Left lung (tissue), 14 donors: ENCODE measurements at places on chromosomes 2 and 18. TPM values are rescaled to one million over a fixed set of nuclear protein-coding genes. Genes with fewer than 3 reads are reported as not detected.

DNA sequence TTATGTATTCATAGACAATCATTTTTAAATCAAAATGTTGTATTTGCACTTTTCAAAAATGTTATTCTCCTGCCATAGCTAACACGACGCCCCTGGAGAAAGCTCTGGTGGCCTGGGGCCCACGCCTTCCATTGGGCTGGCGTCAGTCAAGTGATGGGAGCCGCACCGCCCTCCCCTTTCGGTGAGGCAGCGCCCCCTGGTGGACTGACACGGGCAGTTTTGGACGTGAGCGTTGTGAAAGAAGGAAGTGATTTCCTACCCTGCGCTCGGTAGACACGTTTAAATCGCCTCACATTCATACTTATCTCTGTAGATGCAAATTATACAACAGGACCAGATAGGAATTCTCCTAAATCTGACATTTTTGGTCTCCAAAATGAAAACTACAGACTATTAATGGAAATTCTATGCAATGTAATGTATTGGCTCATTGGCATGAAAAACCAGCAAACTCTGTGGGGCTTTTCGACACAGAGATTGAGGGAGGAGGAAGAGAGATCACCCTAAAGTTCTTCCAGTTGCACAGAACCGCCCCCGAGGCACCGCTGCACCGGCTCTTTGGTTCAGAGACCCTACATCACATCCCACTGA, 326.2 kb upstream of the SOX11 start:
- H3K4me1 ChIP-seq, result no peaks in the 10 kb centered on the region
- peak; percentile 89 for DNase-seq
- H3K4me3 ChIP-seq, result no peak overlapping the region
- H3K27ac ChIP-seq, result no peak overlapping the region
- no peaks in the 10 kb centered on the region for H3K27me3 ChIP-seq
- H3K36me3 ChIP-seq, result no peaks in the 10 kb centered on the region

The SLC9A2 gene
- total RNA-seq, result 0.29 TPM

The EVA1A gene
- 54.7 TPM for total RNA-seq

GRCh38 chr2:204274429-204274828, 270.8 kb upstream of the PARD3B start:
- no peaks in the 10 kb centered on the region for H3K36me3 ChIP-seq
- DNase-seq, result no peak
- no peak overlapping the region for H3K4me3 ChIP-seq
- no peaks in the 10 kb centered on the region for H3K4me1 ChIP-seq
- H3K27ac ChIP-seq, result no peak overlapping the region

DNA sequence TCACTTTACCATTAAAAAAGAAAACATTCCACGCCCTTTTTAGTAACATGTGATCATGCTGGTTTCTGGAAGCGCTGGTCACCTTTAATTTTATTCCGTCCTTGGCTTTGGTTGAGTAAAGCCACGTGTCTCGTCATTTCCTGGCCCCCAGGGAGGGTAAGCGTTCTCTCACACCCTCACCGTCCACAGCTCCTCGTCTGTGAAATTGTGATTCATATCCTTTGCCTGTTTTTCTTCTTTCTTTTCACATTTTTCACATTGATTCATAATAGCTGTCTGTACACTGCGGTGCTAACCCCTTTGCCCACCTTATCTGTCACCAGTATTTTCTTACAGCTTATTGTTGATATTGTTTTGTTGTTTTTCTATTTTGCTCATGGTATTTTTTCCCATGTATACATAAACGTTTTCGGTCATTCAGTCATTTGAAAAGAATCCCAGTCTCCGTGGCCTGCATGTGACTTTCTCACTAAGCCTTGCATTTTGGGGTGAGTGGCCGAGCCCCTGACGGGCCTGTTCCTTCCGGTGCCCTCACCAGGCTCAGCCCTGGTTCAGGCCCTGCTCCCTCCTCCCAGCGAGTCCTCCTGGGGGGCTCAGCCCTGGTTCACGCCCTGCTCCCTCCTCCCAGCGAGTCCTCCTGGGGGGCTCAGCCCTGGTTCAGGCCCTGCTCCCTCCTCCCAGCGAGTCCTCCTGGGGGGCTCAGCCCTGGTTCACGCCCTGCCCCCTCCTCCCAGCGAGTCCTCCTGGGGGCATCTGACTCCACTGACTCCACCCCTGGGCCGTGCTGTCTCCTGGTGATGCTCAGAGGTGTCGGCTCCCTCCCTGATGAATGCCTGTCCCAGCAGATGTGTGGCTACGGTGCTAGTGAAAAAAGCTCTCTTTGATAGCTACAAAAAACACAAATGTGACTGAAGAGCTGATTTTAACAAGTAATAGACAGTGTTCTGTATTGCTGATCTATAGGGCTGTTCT, 249.7 kb upstream of the PXDN start:
- no peak for DNase-seq
- no peaks in the 10 kb centered on the region for H3K4me1 ChIP-seq
- no peaks in the 10 kb centered on the region for H3K27me3 ChIP-seq
- H3K36me3 ChIP-seq, result no peaks in the 10 kb centered on the region
- no peak overlapping the region for H3K4me3 ChIP-seq
- H3K27ac ChIP-seq, result no peak overlapping the region

DNA sequence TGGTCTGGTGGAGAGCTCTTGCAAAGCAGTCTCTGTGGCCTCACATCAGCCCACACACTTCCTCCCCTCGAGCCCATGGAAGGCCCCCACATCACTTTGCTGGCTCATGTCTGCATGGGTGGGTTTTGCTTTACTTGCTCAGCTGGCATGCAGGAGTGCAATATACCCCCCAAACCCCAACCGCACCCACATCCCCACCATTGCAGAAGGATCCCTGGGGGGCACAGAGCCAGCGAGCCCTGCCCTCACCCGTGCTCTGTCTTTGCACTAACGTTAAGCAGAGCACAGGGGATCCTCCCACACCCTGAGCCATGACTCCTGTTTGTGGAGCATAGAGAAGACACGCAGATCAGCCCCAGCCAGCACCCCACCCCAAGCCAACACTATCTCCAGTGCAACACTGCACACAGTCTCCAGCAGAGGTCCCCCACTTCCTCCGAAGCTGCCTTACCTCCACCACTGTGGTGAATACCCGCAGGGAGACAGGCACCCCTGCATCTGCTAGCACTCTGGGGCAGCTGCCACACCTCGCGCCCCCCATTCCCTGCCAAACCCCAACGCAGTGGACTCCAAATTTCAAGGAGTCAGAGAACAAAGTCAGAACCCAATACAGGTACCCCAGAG, 177.8 kb upstream of the RGPD4 start:
- no peaks in the 10 kb centered on the region for H3K4me1 ChIP-seq
- H3K27ac ChIP-seq, result no peak overlapping the region
- no peaks in the 10 kb centered on the region for H3K36me3 ChIP-seq
- H3K27me3 ChIP-seq, result no peaks in the 10 kb centered on the region

The BOK gene
- 66.5 TPM for total RNA-seq

The RFX8 gene
- 0.41 TPM for total RNA-seq

DNA sequence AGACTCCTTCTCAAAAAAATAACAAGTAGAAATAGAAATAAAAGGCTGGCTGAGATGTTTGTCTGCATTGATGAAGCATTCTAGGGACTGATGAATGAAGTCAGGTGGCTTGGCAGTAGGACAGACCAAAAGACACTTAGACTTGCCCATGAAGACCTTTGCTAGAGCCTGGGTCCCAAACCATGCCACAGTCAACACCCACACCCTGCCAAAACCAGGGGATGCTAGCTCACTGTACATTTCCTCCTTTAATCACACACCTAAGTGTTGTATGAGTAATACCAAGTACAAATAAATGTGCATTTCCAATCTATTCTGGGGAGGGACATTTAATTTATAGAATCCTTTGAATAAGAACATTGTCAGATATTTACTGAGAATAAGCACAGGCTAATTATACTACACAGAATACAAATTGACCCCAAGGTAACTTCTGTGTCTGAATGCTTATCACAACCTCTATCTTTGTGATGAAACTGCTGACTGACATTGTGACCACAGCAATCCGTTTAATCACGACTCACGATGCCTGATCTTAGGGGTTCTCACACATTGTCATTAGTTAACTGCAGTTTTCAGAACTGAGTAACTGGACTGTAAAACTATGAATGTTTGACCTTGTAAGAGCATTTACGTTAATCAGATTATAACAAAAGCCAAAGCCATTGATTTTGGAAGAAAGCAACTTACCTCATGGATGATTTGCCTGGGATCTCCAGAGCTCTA, 10.5 kb upstream of the NOL10 start:
- H3K27me3 ChIP-seq, result no peaks in the 10 kb centered on the region
- DNase-seq, result no peak
- no peaks in the 10 kb centered on the region for H3K4me1 ChIP-seq
- H3K36me3 ChIP-seq, result no peaks in the 10 kb centered on the region

The FBXO15 gene
- 1.1 TPM for total RNA-seq

- no peak for DNase-seq
- H3K27me3 ChIP-seq, result no peaks in the 10 kb centered on the region
- no peaks in the 10 kb centered on the region for H3K36me3 ChIP-seq
- no peak overlapping the region for H3K4me3 ChIP-seq
Measured at GRCh38 chr18:31646332-31647126, 37.9 kb downstream of the B4GALT6 start.

DNA sequence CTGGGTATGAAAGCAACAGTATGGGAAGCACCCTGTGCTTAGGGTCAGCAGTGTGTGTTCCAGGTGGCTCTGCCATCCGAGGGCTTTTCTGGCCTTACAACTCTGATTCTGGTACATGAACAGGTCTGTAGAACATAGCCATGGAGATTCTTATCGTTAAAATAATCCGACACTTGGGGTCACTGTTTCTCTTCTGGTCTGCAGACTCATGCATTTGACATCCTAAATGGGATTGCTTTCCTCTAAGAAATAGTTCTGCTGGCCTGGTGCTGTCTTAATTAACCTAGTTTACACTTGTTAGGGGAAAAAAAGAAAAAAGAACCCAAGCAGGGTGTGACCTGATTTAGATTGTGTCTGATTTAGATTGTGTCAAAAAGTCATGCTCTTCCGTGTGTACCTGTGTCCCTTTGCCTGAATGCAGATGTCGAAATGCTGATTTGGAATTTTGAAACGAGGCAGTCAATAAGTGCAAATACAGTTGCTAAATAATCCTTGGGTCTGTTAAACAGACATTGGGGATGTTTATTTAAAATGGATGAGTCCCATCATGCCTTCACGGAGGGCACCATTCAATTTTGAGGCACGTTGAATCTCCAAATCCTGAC, 59.6 kb downstream of the TRPM8 start:
- H3K4me1 ChIP-seq, result no peaks in the 10 kb centered on the region
- no peaks in the 10 kb centered on the region for H3K36me3 ChIP-seq
- peaks cover 19% of the 10 kb centered on the region for H3K27me3 ChIP-seq
- DNase-seq, result no peak
- no peak overlapping the region for H3K27ac ChIP-seq

GRCh38 chr2:234884591-234884990, 67.2 kb upstream of the SH3BP4 start:
- no peak for DNase-seq
- H3K27me3 ChIP-seq, result no peaks in the 10 kb centered on the region
- H3K27ac ChIP-seq, result no peak overlapping the region
- H3K4me1 ChIP-seq, result no peaks in the 10 kb centered on the region

The MERTK gene
- 21.5 TPM for total RNA-seq

GRCh38 chr18:37242826-37243560, 322.6 kb downstream of the CELF4 start:
- H3K4me3 ChIP-seq, result no peak overlapping the region
- peaks cover 30% of the 10 kb centered on the region for H3K27me3 ChIP-seq
- DNase-seq, result no peak
- no peak overlapping the region for H3K27ac ChIP-seq
- no peaks in the 10 kb centered on the region for H3K36me3 ChIP-seq

The MC4R gene
- 0.16 TPM for total RNA-seq

- H3K4me1 ChIP-seq, result peaks cover 11% of the 10 kb centered on the region
- DNase-seq, result no peak
- H3K27me3 ChIP-seq, result no peaks in the 10 kb centered on the region
- H3K27ac ChIP-seq, result no peak overlapping the region
Measured at GRCh38 chr18:59353079-59353680, 5.9 kb downstream of the LMAN1 start.

DNA sequence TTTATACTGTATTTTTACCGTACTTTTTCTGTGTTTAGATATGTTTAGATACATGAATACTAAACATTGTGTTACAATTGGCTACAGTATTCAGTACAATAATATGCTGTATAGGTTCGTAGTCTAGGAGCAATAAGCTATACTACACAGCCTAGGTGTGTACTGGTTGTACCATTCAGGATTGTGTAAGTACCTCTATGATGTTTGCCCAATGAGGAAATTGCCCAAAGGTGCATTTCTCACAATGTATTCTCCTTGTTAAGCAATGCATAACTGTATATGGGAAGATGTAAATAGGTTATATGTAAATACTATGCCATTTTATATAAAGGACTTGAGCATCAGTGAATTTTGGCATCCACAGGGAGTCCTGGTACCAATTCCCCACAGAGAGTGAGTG, 10.7 kb downstream of the EIF2AK2 start:
- no peaks in the 10 kb centered on the region for H3K27me3 ChIP-seq
- no peak for DNase-seq
- H3K4me3 ChIP-seq, result no peak overlapping the region
- peaks cover 78% of the 10 kb centered on the region for H3K36me3 ChIP-seq

DNA sequence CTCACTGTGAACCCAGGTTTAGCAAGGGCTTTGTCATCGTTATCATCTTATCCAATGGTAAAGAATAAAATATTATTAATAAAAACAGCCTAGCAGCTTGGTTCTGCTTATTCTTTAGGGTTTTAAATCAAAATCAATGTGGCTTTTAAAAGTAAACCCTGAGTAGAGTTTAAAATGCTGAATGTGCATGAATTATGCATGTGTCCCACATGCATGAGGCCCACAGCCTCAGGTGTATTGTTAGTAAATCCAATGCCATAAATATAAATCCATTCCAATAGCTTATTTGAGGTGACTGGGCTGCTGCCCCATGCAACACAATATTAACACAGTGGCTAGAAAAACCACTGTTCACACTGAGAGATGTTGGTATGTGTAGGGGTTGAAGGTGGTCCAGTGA, 254.1 kb downstream of the HNMT start:
- H3K4me3 ChIP-seq, result no peak overlapping the region
- no peaks in the 10 kb centered on the region for H3K4me1 ChIP-seq
- no peak overlapping the region for H3K27ac ChIP-seq
- H3K36me3 ChIP-seq, result no peaks in the 10 kb centered on the region
- no peak for DNase-seq

The CXCR1 gene
- 21.0 TPM for total RNA-seq

DNA sequence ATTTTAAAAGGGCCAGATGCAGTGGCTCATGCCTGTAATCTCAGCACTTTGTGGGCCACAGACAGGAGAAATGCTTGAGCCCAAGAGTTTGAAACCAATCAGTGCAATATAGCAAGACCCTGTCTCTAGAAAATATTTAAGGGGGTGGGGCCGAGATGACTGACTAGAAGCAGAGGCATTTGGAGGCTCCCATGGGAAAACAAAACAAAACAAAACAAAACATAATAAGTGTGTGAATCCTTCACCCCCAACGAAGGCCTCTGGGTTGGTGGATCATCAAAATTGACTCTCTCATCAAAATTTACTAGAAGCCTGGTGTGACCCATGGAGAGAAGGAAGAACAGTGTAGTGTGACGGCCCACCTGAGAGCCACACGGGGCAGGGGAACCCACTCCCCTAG, 560.9 kb downstream of the LRP1B start:
- no peaks in the 10 kb centered on the region for H3K27me3 ChIP-seq
- no peak for DNase-seq
- no peak overlapping the region for H3K4me3 ChIP-seq
- no peak overlapping the region for H3K27ac ChIP-seq
- no peaks in the 10 kb centered on the region for H3K4me1 ChIP-seq
